Activated CD4-positive, alpha-beta memory T cell treated with anti-CD3 and anti-CD28 coated beads for 36 hours (primary cell): ENCODE measurements at places on chromosomes 4 and X. TPM values are rescaled to one million over a fixed set of nuclear protein-coding genes. Genes with fewer than 3 reads are reported as not detected.

DMP1 gene
- not detected for total RNA-seq

CCKAR gene
- not detected for total RNA-seq

SMIM10 gene
- 0.34 TPM for total RNA-seq

GRCh38 chr4:15702941-15703403 is at the start of gene BST1:
Gene BST1, plus strand, starts transcription at chr4:15703065. Its CDS starts 80 bp downstream, at chr4:15703145.
- peak; percentile 67 for DNase-seq
- peaks cover 3% of the 10 kb centered on the region for H3K27me3 ChIP-seq
- H3K4me1 ChIP-seq, result peaks cover 7% of the 10 kb centered on the region
- no peak within 1 kb of the TSS for H3K27ac ChIP-seq

GRCh38 chrX:66200855-66201795 is 37.1 kb downstream of the HEPH start:
- DNase-seq, result no peak
- no peak overlapping the region for H3K27ac ChIP-seq
- peaks cover 17% of the 10 kb centered on the region for H3K4me1 ChIP-seq
- no peaks in the 10 kb centered on the region for H3K36me3 ChIP-seq

DNA sequence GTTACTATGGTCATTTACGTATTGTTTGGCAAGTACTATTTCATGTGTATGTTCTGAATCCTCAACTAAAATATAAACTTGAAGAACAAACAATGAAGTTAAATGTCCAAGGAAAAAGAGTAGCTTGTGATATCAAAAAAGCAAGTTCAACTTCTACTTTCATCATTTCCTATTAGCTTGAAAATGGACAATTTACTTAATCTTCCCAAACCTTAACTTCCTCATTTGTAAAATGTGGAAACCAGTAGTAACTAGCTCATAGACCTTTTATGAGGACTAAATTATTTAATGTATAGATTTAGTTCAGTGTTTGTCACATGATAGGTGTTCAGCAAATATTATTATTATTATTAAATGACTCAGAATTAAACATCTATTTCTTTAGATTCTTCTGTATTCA is 276.8 kb upstream of the TET2 start:
- H3K27ac ChIP-seq, result no peak overlapping the region
- DNase-seq, result no peak
- no peak overlapping the region for H3K4me3 ChIP-seq
- no peaks in the 10 kb centered on the region for H3K4me1 ChIP-seq
- H3K36me3 ChIP-seq, result no peaks in the 10 kb centered on the region

DNA sequence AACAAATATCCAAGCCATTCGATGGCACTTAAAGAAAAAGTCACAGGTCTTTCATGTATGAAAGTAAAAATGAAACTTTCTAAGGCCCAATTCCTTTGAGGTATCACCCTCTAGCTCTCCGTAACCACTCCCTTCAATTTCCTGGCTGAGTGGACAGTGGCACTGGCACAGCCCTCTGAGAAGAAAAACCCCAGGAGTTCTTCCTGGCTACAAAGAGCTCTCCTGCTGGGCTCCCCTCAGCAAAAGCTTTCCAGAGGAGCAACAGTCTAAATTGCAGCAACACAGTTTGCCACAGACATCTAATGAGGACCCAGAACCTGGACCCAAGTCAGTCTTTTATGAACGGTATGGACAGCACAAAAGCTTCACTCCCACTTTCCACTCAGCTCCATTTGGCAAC is 71.8 kb downstream of the FUNDC1 start:
- H3K4me3 ChIP-seq, result no peak overlapping the region
- no peak for DNase-seq
- no peaks in the 10 kb centered on the region for H3K4me1 ChIP-seq
- H3K36me3 ChIP-seq, result no peaks in the 10 kb centered on the region
- H3K27ac ChIP-seq, result no peak overlapping the region
- H3K27me3 ChIP-seq, result no peaks in the 10 kb centered on the region

DNA sequence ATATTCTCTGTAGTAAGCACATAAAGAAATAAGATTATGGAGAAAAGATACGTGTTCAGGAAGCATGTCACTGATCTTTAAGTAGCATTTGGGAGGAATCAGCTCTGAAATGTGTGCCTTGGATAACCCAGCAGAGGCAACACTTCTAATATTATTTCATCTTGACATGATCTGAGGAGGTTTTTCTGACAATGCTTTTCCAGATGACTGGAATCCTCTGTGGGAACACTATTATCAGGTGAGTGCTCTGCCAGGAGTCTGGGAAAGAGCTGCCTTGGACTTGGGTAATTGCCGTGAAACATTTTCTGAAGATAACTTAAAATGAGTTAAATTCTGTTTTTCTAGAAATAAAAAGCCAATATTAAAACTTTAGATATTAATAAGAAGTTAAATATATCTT is 78.2 kb upstream of the QRFPR start:
- peaks cover 27% of the 10 kb centered on the region for H3K27me3 ChIP-seq
- H3K36me3 ChIP-seq, result no peaks in the 10 kb centered on the region
- H3K27ac ChIP-seq, result no peak overlapping the region

DNA sequence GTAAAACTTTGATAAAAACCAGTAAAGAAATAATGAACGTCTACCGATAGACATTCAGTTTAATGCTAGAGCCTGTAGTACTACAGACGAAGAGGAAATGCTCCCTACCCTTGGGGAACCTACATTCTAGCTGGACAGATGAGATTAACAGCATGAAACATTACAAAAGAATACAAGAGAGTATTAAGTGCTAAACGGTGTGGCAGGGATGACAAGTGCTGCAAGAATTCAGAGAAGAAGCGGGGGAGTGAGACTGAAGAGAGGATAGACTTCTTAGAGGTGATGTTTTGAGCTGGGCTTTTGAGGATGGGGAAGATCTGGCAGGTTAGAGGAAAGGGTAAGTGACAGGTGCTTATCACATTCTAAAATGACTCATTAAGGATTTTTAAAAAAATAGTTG is 52.6 kb upstream of the ESX1 start:
- H3K4me3 ChIP-seq, result no peak overlapping the region
- DNase-seq, result no peak
- no peak overlapping the region for H3K27ac ChIP-seq
- peaks cover 2% of the 10 kb centered on the region for H3K27me3 ChIP-seq
- H3K36me3 ChIP-seq, result no peaks in the 10 kb centered on the region

DNA sequence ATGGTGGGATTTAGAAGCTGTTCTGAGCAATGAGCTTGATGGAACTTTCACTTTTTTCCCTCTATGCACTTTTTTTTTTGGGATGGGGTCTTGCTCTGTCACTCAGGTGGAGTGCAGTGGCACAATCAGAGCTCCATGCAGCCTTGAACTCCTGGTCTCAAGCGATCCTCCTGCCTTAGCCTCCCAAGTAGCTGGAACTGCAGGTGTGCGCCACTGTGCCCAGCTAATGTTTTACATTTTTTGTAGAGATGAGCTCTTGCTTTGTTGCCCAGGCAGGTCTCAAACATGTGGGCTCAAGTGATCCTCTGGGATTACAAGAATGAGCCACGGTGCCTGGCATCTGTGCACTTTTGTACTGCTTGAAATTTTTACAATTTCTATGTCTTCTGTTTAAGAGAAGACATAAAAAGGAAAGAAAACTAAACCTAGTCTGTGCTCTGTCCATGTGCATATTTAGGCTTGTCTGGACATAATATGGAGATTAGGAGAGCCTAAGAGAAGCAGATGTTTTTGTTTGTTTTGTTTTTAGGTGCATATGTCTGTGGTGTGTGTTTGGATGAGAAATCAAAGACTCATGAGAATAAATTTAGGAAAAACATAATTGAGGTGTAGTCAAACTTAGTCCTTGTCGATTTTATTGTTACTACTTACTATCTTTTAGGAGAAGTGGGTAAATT is 16.5 kb downstream of the PDLIM5 start:
- DNase-seq, result no peak
- H3K27ac ChIP-seq, result no peak overlapping the region
- H3K36me3 ChIP-seq, result peaks cover 7% of the 10 kb centered on the region
- no peaks in the 10 kb centered on the region for H3K27me3 ChIP-seq
- H3K4me3 ChIP-seq, result no peak overlapping the region
- peaks cover 9% of the 10 kb centered on the region for H3K4me1 ChIP-seq

DNA sequence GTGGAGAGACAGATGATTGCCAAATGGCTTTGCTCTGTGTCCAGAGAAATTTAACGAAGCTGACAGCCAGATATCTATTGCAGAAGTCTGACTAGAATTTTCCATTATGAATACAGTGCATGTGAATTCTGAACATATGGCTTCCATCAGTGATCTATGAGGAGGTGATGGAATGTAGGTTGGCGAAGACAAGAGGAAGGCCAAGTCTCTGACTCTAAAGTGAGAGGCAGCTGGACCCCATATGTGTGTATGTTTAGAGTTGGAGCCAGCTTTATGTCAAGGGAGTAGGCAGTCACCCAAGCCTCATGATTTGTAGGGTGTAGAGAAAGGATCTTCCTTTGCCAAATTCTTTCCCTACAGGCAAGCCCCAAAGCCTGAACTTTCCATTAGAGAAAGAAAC is 76.2 kb upstream of the TEX13D start:
- peaks cover 26% of the 10 kb centered on the region for H3K4me1 ChIP-seq
- no peaks in the 10 kb centered on the region for H3K27me3 ChIP-seq
- DNase-seq, result no peak
- H3K27ac ChIP-seq, result no peak overlapping the region
- no peaks in the 10 kb centered on the region for H3K36me3 ChIP-seq
- no peak overlapping the region for H3K4me3 ChIP-seq

DNA sequence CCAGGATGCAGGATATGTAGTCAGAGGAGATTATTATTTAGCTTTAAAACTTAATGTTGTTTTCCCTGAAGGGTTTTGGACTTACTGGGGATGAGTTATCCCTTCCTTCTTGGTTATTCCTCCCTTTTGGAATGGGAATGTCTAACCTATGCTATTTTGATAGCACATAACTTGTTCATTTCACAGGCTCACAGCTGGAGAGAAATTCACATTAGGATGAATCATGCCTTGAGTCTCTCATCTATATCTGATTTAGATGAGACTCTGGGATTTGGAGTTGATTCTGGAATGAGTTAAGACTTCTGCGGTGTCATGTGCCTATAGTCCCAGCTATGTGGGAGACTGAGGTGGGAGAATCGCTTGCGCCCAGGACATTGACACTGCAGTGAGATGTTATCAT is 81.1 kb downstream of the ATP11C start:
- H3K27me3 ChIP-seq, result no peaks in the 10 kb centered on the region
- H3K4me1 ChIP-seq, result no peaks in the 10 kb centered on the region
- DNase-seq, result no peak
- H3K4me3 ChIP-seq, result no peak overlapping the region
- H3K27ac ChIP-seq, result no peak overlapping the region

GRCh38 chr4:84317513-84317912 is 181.6 kb downstream of the NKX6-1 start:
- DNase-seq, result no peak
- H3K4me1 ChIP-seq, result no peaks in the 10 kb centered on the region
- no peaks in the 10 kb centered on the region for H3K27me3 ChIP-seq
- no peak overlapping the region for H3K27ac ChIP-seq

GRCh38 chr4:1369479-1370079 is 22.6 kb downstream of the UVSSA start:
- DNase-seq, result no peak
- no peak overlapping the region for H3K27ac ChIP-seq
- H3K4me3 ChIP-seq, result no peak overlapping the region
- H3K4me1 ChIP-seq, result no peaks in the 10 kb centered on the region
- peaks cover 13% of the 10 kb centered on the region for H3K36me3 ChIP-seq

GRCh38 chrX:104084534-104085277 is 8.7 kb upstream of the TMSB15C start:
- H3K4me1 ChIP-seq, result no peaks in the 10 kb centered on the region
- H3K4me3 ChIP-seq, result no peak overlapping the region
- no peaks in the 10 kb centered on the region for H3K36me3 ChIP-seq
- H3K27me3 ChIP-seq, result peaks cover 5% of the 10 kb centered on the region
